Ureter (tissue), 1 donor: ENCODE measurements at places on chromosomes 11 and 22.

DNA sequence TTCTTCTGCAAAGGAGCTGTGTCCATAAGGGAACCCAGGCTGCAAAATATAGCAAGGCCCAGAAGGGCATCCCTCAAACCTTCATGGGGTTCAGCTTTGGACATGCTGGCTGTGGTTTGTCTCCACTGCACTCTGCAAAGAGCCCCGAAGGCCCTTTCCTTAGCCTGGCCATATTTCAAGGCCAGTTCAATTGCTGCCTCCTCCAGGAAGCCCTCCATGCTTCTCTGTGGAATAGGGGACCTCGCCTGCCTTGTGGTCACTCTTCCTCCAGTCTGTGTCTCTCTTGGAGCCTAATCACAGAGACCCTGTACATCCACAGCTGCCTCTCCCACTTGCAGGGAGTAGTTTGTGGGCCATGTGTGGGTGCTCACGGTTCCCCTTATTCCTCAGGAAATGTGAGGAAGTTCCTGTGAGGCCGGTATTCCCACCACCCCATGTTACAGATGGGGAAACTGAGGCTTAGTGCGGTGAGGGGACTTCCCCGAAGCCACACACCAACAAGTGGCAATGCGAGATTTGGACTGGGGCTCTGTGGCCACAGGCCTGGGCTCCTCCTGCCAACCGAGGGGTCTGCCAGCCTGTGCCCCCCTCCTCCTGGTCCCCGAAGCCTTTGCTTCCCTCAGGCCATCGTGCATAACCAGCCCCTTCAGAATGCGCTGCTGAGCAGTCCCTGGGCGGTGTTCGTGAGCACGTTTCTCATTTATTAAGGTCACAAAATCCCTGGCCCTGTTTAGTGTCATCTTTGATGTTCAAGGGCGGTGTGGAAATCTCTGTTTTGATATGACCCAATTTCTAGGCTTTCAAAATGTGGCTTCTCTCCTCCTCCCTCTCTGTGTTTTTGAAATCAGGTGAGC, 65.8 kb downstream of the PARVB start:
- no peak for DNase-seq

- DNase-seq, result no peak
These were observed 84.9 kb upstream of the RAB1B start for GRCh38 chr11:66183494-66184048.

DNA sequence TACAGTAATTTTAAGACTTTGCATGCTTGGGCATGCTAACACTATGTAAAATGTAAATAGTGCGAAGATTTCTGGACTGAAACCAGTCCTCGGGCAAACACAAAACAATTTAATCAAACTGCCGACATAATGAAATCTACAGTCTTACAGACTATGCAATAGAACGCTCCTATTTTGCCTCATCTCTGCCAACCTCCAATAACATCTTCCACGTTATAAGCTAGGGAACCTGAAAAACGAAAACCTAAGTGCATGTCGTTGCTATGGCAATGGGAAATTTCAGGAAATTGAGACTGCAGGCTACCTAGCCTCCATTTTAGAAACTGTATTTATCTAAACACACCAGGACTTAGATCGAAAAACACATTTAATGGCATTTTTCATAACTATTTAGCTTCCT, 1.1 kb downstream of the CSTF3 start:
- DNase-seq, result no peak

DNA sequence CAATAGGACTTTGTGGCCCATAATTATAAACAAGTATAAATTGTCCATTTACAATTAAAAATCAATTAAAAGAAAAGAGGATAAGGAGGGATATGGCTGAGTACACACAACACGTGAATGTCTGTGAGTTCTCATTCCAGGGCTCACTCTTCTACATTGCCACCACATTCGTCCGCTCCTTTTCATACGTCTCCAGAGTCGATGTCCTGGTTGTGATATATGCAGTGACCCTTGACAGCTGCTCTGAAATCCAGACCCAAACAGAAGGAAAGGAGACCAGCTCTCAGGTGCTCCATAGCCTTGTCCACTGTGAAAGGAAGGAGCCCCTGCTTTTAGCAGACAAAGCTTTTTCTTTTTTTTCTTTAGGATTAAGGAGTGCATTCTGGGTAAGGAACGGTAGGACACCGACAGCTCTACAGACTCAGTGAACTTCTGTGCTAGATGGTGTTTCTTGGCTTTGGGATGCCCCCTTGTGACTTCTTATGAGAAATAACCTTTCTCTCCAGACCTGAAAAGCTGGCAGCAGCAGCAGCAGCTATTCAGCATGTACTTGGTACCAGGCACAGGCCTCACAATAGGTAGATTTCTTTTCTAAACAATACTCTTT, 19.7 kb upstream of the DNAJB13 start:
- DNase-seq, result no peak

DNA sequence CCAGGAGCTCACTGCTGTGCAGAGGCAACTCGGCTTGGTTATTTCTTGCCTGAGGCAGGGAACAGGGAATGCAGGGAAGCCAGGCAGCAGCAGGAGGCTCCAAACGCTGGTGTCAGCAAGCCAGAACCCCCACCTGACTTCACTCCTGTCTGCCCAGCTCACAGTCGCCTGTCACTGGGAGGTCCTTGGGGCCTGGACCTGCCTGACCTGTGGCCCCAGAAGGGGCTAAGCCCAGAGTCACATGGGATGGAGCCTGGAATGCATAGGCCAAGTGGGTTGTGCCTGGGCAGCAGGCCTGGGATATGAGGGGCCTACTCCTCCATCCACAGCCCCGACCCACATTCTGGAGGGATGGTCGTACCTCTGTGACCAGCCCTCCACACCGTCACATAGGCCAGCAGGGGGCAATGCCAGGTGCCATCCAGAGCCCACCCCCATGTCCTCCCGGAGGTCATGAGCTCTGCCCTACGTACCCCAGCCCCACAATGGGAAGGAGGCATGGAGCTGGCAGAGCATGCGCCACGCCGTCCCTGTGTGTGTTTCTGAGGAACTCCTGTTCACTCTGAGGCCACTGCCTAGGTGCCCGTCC, 5.2 kb downstream of the RASSF7 start:
- peak; percentile 43 for DNase-seq
